ENCODE measurements at places on chromosomes 12 and 14. TPM values are rescaled to one million over a fixed set of nuclear protein-coding genes. Genes with fewer than 3 reads are reported as not detected.

DNA sequence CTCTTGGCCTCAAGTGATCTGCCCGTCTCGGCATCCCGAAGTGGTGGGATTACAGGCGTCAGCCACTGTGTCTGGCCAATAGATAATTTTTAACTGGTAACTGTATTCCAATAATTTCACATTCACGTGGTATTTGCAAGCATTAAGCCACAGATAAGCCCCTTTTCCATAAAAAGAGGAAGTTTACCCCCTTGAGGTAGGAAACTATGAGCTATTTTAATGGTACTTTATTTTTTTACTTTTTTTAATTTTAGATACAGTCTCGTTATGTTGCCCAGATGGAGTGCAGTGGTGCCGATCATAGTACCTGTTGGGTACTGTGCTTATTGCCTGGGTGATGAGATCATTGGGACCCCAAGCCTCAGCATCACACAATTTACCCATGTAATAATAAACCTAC lies 42.9 kb upstream of the AP4S1 start:
- DNase-seq: no peak
- no peaks in the 10 kb centered on the region for H3K4me1 ChIP-seq
- no peaks in the 10 kb centered on the region for H3K36me3 ChIP-seq
- H3K27me3 ChIP-seq: no peaks in the 10 kb centered on the region

DNA sequence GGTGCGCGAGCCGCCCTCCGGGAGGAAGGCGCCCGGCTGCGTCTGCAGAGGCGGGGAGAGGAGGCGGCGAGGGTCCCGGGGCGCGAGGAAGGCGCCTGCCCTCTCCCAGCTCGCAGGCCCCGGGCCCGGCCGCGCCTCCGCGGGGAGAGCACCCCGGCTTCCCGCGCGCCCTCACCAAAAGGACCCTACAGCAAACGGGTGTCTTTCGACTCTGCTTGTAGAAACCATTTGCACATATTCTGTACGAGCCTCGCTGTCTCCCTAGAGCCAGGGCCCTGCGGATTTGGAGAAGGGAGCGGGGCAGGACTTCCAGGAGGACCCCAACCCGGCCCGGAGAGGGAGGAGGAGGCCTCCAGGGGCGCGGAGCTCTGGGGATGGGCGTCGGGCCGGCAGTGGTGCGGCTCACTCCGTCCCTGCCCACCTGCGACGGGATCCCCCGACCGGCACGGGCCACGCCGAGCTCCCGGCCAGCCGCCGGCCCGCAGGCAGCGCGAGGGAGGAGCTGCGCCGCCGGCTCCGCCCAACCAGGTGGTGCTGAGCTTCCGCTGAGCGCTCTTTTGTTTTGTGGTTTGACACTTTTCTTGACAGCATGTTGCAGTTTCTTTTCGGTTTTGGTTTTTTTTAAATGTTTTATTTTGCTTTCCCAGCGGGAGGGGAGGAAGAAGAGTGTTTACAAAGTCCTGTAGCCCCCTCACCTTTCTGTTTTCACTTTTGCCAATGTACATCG lies 103.3 kb upstream of the FKBP4 start:
- no peak overlapping the region for H3K27ac ChIP-seq
- no peak for DNase-seq
- H3K36me3 ChIP-seq: peaks cover 2% of the 10 kb centered on the region

GRCh38 chr12:22480016-22480415 lies 64.3 kb downstream of the C2CD5 start:
- H3K27ac ChIP-seq: no peak overlapping the region
- H3K4me1 ChIP-seq: no peaks in the 10 kb centered on the region
- H3K36me3 ChIP-seq: no peaks in the 10 kb centered on the region
- no peak for DNase-seq
- no peak overlapping the region for H3K4me3 ChIP-seq

- H3K4me1 ChIP-seq: no peaks in the 10 kb centered on the region
- H3K4me3 ChIP-seq: no peak overlapping the region
- H3K36me3 ChIP-seq: no peaks in the 10 kb centered on the region
- no peaks in the 10 kb centered on the region for H3K27me3 ChIP-seq
Measured at GRCh38 chr14:76654573-76655108, 106.6 kb upstream of the VASH1 start.

DNA sequence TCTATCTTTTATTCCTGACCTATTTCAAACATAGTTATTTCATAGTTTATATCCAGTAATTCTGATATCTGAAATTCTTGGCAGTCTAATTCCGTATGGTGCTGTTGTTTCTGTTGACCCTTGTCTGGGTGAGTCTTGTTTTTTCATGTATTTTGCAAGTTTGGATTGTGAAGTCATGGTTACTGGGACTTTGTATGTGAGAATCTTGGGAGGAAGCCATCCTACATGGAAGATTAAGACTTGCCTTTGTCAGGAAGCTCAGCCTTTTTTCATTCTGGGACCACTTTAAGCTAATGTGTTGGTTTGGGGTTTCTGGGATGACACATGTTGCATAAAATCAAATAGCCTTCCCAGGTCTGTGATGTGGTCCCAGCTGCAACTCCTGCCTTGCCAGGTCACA lies 191.6 kb upstream of the E2F7 start:
- no peak overlapping the region for H3K27ac ChIP-seq
- no peaks in the 10 kb centered on the region for H3K27me3 ChIP-seq
- no peaks in the 10 kb centered on the region for H3K4me1 ChIP-seq
- H3K36me3 ChIP-seq: no peaks in the 10 kb centered on the region

GRCh38 chr14:93960108-93960475 lies 16.3 kb downstream of the ASB2 start:
- H3K36me3 ChIP-seq: no peaks in the 10 kb centered on the region
- no peak overlapping the region for H3K27ac ChIP-seq
- H3K4me1 ChIP-seq: no peaks in the 10 kb centered on the region
- DNase-seq: no peak
- no peaks in the 10 kb centered on the region for H3K27me3 ChIP-seq

CLEC6A gene
- not detected for total RNA-seq

- H3K27ac ChIP-seq: no peak overlapping the region
- H3K4me1 ChIP-seq: no peaks in the 10 kb centered on the region
- no peaks in the 10 kb centered on the region for H3K36me3 ChIP-seq
Measured at GRCh38 chr14:88698651-88699050, 94.1 kb downstream of the EML5 start.

DNA sequence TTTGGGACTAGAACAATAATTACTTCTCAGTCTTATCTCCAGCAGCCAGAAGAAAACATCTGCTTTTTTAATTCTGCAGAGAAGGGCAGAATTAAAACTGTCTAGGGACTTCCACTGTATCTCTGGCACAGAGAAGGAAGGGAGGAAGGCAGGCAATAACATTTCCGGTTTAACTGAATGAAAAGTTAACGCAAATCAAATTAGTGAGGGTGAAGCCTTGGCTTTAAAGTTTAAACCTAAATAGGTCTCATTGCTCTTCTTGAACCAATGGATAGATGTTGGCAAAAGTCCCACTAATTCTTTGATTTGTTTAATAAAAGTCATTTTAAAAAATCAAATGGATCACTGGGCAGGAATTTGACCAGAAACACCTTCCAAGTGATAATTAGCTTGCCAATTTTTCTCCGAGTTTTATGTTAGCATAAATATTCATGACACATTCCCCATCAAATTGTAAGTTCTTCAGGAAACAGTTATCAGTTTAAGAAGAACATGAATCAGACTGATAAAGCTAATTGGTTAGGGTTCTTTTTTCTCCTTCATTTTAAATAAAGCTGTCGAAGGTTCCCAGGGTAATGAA lies 181.9 kb downstream of the SLC15A5 start:
- H3K36me3 ChIP-seq: no peaks in the 10 kb centered on the region
- no peaks in the 10 kb centered on the region for H3K4me1 ChIP-seq
- H3K27ac ChIP-seq: no peak overlapping the region
- no peak overlapping the region for H3K4me3 ChIP-seq
- DNase-seq: no peak
- no peaks in the 10 kb centered on the region for H3K27me3 ChIP-seq

DNA sequence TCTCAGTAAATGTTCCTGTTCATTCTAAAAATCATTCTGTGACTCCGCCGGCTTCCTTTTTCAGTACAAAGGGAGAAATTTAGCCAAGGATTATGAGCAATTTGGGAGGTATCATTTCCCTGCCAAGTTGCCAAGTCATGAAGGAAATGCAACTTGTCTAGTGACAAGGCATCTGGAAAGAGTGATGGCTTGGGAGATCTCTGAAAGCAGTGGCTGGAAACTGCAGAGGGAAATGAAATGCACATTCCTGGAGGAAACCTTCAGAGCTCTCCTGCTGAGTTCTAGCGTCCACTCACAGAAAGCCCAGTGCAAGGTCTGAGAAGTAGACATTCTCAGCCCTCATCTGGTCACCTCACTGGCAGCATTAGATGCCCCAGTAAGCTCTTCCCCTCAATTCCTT lies 91.7 kb downstream of the GALC start:
- H3K27me3 ChIP-seq: no peaks in the 10 kb centered on the region
- no peaks in the 10 kb centered on the region for H3K4me1 ChIP-seq
- no peaks in the 10 kb centered on the region for H3K36me3 ChIP-seq
- DNase-seq: no peak
- no peak overlapping the region for H3K4me3 ChIP-seq
- no peak overlapping the region for H3K27ac ChIP-seq
